ENCODE measurements at places on chromosomes 11 and 22.

GRCh38 chr11:10653261-10653660, 40.3 kb downstream of the IRAG1 start:
- peak; percentile 20 for DNase-seq

- DNase-seq: no peak
These were observed 471.6 kb downstream of the BUD13 start for GRCh38 chr11:116301141-116301540.

GRCh38 chr11:5967708-5968107, 586 bp downstream of the OR56A5 start:
- no peak for DNase-seq

GRCh38 chr11:19753451-19754106, 40.9 kb downstream of the NAV2 start:
- no peak for DNase-seq

DNA sequence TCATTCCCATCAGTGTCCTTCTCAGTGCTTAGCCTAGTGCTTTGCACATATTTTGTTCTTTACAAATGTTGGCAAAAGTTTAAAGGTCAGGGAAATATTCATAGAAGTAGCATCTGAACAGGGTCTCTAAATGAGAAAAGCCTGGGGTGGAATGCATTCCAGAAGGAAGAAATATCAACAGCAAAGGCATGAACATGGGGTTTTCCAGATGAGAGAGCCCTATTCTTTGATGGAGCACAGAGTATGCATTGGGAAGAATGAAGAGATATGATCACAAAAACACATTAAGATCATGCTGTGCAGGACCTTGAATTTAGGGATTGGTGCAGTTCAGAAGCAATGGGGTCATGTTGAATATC, 140.2 kb downstream of the SNX19 start:
- no peak for DNase-seq

DNA sequence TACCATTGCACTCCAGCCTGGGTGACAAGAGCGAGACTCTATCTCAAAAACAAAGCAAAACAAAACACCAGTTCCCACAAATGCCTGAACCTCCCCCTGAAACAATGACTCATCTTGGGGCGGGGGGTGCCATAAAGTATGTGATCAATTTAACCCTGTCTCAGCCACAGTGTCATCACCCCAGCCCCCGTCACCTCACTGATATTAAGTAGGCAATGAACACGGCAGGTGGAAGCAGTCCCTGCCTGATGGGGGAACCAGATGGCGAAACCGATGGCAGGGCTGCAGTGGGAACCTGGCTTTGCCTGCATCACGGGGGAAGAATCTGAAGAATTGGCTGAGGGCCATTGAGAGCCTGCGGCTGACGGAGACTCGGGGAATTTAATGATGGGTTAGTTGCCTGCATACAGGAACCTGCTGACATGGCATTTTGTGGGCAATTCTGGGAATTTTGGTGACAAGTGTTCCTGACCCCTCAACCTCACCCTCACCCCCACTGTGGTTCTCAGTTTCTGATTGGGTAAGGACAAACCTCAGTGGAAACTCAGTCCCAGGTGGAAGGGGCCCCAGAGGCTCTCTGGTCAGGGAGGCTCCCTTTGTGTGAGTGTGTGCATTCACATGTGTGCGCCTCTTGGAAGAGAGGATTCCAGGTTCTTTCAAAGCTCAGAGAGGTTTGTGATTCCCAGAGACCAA, 39.1 kb upstream of the SHISAL1 start:
- DNase-seq: peak; percentile 71
